ENCODE measurements at places on chromosomes 3 and 15. TPM values are rescaled to one million over a fixed set of nuclear protein-coding genes. Genes with fewer than 3 reads are reported as not detected.

Gene GPR62
- total RNA-seq = 0.16 TPM

Gene CISH
- total RNA-seq = 16.6 TPM

Gene SAMMSON
- not detected for total RNA-seq

Gene CD200R1L
- total RNA-seq = not detected

Gene CACNA2D3
- 21.2 TPM for total RNA-seq

Gene MYRIP
- 1.5 TPM for total RNA-seq

- DNase-seq = no peak
Measured at GRCh38 chr3:167913219-167913835, 177.8 kb downstream of the SERPINI1 start.

- no peak for DNase-seq
Measured at GRCh38 chr15:65334586-65335231, 30.2 kb downstream of the RNU5B-1 start.

- DNase-seq = no peak
Measured at GRCh38 chr15:57752840-57753239, 46.3 kb downstream of the POLR2M start.

DNA sequence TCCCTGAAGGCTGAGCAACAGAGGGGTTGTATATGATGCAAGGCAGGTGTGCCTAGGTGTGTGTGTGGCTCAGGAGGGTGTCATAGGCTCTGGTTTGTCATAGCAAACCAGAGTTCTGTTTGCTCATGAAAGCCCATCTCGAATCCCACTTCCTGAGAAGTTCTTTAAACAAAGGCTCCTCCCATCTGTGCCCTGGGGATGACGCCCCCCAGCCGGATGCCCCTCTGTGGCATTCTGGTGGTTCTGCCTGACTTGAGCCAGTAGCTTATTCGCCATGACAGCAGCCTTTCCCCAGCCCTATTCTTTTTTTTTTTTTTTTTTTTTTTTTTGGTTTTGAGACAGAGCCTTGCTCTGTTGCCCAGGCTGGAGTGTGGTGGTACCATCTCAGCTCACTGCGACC, 45.4 kb downstream of the PDIA5 start:
- DNase-seq = no peak

DNA sequence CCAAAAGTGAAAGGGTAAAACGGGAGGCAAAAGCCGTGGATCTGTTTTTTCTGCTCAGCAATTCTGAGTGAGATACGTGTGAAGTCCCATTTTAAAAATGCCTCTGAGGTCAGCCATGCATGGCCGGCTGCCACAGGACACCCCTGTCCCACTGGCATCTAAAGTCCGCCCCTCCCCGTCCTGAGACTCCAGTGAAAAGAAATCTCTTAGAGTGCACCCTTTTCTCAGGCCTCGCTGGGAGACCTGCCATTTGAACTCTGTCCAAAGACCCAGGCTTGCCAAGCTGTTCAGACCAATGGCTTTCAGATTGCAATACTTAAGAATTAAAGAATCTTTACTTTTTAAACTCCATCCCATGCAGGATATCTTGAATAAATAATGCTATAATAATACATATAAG, 61.0 kb upstream of the SLC24A5 start:
- DNase-seq = peak; percentile 27

DNA sequence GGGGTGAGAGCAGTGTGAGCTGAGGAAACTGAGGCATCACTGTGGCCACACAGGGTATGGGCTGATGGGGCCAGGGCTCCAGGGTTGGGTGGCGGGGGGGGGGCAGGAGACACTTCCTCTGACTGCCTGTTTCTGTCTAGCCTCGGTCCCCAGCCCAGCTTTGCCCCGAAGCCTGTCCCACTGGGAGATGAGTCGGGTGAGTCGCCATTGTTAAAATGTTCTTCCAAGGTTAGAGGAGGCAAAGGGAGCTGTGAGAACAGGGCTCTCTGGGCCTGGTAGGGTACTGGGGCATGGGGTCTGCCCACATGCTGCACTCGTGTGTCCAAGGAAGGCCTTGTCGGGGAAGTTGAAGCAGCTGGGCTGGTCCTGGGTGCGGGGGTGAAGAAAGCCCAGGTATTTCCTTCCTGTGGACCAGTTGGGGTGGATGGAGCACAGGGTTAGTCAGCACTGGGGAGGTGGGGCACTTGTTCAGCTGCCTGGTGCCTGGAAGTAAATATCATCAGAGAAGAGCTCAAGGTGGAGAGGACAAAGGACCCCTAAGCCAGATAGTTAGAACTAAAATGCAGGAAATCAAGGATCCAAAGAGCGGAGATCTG, 8.3 kb upstream of the JMJD7 start:
- no peak for DNase-seq

- no peak for DNase-seq
Measured at GRCh38 chr3:18018491-18019160, 276.2 kb upstream of the TBC1D5 start.

- DNase-seq = no peak
Measured at GRCh38 chr3:172143739-172144497, 104.5 kb downstream of the FNDC3B start.

DNA sequence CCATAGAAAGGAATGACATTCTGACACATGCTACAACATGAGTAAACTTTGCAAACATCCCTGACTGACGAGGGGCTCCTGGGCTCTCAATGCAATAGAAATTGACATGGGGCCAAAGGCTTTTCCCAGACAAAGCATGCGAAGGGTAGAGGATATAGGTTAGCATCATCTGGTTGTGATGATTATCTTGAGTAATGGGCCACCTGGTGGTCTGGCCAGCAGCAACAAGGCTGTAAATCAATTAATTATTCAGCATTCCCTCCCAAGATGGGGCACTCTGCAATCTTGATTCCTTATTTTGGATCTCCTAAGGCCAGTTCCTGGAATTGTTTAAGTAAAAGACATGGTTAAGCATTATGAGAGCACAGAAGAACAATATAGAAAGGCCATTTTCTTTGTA, 99.2 kb downstream of the AGBL1 start:
- DNase-seq = no peak

GRCh38 chr3:194983620-194984019, 287.3 kb downstream of the XXYLT1 start:
- DNase-seq = no peak

DNA sequence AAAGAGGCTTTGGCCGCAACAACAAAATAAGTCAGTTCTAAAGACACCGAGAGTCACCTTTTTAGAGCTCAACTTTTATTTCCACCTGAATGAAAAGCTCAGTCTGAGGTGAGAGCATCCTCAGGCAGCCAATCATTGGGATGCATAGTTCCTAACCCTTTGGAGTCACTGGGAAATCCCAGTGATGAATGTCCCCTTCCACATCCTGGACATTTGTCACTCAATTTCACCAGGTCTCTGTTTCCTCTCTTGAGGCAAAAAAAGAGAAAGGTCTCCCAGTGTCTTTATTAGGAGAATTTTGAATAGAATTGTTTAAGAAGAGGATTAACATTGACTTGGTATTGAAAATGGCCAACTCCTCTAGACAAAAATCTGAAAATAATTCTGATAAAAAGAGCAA, 137.5 kb upstream of the SPRED1 start:
- DNase-seq = no peak

DNA sequence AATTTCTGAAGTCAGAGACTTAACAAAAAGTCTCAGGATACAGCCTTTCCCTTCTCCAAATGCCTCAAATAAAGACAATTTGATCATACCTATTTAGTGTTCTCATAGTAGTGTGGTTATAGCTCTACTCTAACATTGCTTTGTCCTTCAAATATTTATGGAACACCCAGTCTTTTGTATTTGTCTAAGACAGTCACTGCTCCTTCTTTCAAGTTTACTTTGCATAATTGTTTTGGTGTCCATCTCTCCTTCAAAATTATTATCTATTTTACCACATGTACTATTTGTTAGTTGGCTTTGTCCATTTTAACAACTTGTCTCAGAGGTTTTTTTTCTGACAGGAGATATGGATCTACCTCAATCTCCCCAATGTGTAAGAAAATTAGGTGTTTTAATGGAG, 118.8 kb downstream of the UNC13C start:
- no peak for DNase-seq

DNA sequence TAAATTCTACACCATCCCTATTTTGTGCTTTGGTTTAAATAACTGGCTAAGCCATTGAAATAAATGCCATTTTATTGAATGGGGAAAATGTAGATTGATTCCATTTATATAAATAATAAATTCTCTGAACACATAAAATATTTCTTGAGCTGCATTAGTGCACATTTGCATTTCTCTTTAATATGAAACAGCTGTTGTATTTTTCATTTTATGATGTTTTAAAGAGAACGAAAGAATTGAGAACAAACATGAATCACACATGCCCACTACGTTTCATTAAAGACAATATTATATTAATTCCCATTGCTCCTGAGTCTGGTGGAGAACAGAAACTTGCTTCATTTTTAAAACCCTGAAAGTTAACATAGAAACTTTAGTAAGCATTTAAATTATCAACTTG, 235.7 kb upstream of the CFAP20DC start:
- DNase-seq = no peak

DNA sequence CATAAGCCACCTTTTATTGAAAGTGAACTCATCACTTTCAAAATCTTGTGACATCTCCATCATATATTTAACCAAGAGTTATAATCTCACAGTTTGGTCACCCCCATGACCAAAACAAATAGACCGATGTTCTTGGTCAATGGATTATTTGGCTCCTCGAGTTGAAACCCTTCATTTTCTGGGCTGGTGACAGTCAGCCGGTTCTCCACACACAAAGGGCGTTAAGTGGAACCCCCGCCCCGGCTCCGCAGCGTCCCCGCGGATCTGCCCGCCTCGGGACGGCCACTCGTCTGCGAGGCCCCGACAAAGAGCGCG, 772 bp downstream of the TSPAN3 start:
- no peak for DNase-seq

- DNase-seq = no peak
Measured at GRCh38 chr3:121482660-121483059, 63.1 kb downstream of the POLQ start.

DNA sequence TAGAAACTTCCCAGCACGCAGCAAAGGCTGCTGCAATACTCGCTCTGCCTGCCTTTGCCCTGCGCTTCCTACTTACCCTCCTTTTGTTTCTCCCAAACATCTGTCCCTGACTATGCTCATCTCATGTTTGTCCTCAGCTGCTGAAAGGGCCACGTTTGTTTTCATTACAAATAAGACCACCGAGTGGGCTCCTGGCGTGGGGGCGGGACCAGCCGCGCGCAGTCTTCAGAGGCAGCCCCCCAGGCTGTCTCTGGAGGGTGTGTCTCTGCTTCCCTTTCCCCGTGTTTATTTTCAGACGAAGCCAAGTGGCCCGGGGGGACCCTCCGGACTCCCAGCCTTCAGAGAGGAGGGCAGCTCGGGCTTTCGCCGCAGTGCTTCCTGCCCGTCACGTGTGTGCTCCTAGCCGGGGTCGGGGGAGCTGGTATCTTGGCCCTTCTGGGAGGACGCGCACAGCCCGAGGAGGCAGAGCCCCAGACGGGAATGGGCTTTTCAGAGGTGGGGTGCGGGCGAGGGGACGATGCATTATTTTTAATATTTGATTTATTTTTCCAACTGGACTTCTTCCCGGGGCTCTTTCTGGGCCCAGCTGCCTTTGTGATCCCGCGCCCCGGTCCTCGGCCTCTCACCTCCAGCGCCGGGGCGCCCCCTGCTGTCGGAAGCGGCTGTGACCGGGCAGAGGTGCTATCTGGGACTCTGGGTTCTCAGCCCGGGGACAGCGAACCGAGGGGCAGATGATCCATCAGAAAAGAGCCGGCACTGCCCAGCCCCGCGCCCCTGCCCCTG, 70.0 kb upstream of the CGNL1 start:
- peak; percentile 89 for DNase-seq

DNA sequence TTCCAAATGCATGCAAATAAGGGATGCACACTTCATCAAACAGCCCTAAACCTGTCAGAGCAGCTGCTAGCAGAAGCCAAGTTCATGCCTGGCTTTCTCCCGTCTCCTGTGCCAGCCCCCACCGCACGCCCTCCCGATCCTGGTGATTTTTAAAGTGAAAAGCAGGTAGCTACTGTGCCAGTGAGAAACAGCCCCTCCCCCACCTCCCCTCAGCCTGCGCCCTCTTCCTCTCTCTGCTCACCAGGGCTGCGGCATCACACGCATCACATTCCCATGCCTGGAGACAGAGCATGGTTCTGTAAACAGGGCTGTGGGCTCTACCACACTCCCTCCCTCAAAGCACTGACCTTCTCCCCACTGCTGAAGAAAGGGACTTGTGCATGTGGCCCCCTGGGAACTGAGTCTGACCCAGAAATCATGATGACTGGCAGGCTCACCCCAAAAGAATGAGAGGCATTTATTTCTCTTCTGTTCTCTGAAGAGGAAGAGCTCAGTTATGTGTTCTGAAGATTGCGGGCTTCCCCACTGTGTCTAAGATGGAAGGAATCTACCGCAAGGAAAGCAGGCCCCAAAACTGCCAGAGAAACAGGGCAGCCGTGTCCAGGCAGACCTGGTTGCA, 14.5 kb upstream of the SLC6A1 start:
- no peak for DNase-seq

DNA sequence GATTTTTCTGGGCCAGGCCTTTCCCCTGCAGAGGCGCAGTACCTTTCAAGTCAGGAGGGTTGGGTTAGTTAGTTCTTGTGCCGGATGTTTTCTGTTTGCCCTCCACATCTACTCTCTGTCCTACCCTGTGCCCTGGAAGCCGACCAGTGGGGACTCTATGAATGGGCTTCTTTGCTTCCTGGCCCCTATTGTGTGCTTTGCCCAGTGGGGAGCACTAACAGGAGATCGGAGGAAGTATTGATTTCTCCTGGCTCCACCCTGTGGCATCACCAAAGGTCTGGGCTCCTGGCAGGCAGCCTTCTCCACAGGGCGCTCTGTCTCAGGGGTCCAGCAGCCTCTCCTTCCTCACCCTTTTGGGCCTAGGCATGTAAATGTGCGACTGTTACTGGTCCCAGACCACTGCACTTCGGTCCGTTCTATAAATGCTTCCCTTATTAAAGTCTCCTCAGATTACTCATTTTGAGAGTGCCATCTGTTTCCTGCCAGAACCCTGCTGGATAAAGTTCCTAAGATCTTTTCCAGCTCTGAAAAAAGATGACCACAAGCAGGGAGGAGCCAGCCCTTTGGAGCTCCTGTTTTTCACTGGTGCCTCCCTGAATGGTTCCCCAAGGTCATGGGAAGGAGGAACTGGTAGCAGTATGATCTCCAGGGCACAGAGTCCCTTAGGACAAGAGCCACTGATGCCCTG, 44.5 kb downstream of the CTDSPL start:
- DNase-seq = no peak

- DNase-seq = no peak
Measured at GRCh38 chr3:173699353-173699752, 301.8 kb downstream of the NLGN1 start.

- DNase-seq = no peak
Measured at GRCh38 chr3:157354722-157355121, 81.9 kb upstream of the PTX3 start.

DNA sequence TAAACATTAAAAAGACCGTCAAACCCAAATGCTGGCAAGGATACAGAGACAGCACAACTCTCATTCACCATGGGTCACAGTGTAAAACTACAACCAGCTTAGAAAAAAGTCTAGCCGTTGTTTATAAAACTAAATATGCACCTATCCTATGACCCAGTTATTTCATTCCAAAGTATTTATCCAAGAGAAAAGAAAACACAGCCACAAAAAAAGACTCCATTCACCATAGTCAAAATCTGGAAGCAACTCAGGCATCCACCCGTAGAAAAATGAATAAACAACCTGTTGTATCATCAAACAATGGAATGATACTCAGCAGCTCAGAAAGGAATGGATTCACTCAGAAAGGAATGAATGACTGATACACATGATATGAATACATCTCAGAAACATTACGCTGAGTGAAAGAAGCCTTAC, 28.6 kb downstream of the PLD1 start:
- DNase-seq = no peak

Measured in left ventricle myocardium inferior (tissue), 1 donor.